ENCODE measurements at places on chromosomes 5 and 9.

GRCh38 chr9:109166771-109167601 is at the start of gene FRRS1L:
FRRS1L (minus strand) TSS chr9:109167249; CDS start chr9:109167138, 111 bp downstream.
- no peak for DNase-seq

GRCh38 chr5:94618029-94618492 is 343 bp downstream of the KIAA0825 start:
- no peak for DNase-seq

DNA sequence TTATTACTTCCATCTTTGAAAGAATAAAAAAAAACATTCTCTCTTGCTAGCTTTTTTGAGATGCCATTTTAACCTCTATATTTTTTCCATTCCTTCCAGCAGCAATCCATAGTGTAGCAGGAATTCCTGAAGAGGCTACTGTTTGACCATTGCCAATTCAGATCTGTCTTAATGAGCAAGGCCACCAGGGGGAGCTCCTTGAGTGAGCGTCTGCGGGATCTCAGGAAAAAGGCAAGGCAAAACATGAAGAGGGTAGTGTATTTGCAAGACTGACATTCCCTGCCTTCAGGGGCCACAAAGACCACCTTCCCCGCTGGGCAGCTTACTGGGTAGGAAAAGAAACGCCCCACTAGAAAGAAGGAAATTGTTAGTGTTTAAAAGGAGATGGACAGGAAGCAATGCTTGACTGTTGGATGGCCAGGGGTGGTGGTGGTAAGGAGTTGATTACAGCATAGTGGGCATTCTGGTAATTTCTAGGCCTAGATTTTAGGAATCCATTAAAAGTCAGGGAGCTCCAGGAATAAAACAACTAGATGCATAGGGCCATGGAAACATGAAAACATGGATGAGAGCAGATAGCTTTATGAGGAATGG is 206.6 kb upstream of the HAPLN1 start:
- DNase-seq, result no peak

DNA sequence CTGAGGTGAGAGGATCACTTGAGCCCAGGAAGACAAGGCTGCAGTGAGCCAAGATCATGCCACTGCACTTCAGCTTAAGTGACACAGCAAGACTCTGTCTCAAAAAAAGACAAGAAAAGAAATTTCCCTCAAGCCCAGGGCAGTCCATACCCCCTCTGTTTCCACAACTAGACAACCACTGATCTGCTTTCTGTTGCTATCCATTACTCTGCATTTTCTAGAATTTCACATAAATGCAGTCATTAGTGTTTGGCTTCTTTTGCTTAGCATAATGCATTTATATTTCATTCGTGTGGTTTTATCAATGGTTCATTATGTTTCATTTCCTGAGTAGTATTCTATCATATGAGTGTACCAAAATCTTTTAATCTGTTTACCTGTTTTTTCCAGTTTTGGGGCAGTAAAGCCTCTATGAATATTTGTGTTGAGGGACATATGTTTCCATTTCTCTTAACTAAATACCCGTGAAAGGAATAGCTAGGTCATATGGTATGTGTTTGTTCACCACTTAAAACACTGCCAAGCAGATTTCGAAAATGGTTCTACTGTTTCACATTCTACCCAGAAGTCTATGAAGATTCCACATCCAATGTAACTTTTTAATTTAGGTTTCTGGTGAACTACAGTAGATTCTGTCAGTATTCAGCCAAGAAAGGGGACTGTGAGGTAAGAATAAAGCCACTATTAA is 271.8 kb downstream of the ZNF608 start:
- no peak for DNase-seq

DNA sequence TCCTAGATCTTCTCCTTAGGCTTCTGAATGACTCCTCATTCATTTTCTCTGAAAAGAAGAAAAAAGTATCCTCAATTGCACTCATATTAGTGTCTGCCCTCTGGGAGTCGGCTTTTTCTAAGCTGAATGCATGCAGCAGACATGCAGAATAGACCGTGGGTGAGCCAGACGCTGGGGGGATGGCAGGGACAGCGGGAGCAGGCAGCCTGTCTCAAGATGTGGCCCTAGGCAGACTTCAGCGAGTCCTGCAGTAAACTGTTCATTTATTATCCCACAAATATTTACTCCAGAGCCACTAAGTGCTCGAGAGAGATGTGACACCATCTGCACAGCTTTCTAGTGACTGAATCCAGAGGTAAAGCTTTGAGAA is 164.9 kb upstream of the RAI14 start:
- DNase-seq, result no peak

DNA sequence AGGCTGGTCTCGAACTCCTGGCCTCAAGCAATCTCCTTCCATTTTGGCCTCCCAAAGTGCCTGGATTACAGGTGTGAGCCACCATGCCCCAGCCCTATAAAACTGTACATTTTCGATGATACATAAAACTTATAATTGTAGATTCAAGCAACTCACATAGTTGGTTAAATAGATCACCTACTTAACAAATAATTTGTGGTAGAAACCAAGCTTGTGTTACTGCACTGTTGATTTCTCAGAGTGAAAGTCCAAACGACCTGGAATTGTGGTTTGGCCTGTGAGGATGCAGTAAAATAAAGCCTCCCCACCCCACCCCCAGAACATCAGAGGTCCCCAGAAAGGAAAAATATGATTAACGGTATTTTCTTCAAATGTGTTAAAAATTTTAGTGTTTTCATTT is 92.7 kb downstream of the TRIO start:
- no peak for DNase-seq

DNA sequence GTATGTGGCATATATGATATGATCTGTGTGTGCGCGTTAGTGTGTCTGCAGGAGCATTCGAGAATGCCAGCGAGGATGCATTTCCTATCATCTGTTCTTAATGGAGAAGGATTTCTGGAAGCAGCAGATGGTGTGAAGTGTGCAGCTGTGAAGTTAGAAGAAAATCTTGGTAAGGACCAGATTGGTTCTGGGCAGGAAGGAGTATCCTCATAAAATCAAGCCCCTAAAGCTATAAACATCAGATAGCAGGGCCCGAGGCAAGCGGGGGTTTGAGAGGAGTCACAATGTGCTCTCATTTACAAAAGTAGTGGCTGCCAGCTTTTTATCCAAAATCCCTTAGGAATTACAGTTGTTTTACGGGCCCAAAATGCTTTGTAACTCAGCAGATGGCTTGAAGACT is 40.0 kb downstream of the DAPK1 start:
- DNase-seq, result no peak

- no peak for DNase-seq
Measured at GRCh38 chr5:127192836-127193338, 97.7 kb upstream of the MEGF10 start.

All from stimulated activated CD8-positive, alpha-beta memory T cell treated with anti-CD3 and anti-CD28 coated beads, Interleukin-2, amount 100 ng/mL, for 1 hour (primary cell).